ENCODE measurements at places on chromosomes 1 and 21.
A peak's percentile ranks its signal among the peaks of the same experiment; 100 is the strongest.

- DNase-seq: no peak
Measured at GRCh38 chr1:151790940-151791651, 796 bp upstream of the TDRKH start.

- DNase-seq: no peak
Measured at GRCh38 chr1:235782601-235783000, 84.1 kb downstream of the LYST start.

DNA sequence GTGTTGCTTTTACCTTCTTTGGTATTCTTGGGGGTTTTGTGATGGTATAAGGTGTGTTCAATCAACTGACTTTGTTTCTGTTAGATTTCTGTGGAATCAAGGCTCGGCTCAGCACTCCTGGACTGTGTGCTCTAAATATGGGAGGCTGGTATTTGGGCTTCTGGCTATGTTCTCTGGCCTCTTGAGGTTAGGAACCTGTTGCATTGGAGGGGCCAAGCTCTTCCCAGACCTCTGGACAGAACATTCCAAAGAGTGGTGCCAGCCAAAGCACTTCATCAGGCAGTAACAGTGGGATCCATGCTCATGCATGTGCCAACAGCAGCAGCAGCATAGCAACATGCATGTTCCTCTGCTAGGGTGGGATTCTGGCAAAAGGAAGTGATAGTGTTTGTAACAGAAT, 8.3 kb downstream of the KRTAP19-7 start:
- DNase-seq: no peak

DNA sequence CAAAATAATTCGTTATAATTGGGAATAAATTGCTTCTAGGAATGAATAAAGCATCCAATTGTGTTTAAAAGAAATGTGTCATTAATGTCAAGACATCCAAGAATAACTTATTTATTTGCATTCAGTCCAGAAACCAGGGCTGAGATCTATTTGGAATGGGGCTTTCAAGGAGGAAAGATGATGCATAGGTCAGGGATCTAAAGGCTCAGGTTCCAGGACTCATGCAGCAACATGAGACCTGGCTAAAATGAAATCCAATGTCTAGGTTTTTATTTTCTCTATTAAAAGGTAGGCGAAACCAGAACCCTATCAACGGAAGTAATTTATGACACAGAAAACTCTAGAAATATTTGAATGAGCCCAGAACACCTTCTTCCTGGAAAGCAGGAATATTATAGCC, 376.8 kb downstream of the SEC16B start:
- no peak for DNase-seq

DNA sequence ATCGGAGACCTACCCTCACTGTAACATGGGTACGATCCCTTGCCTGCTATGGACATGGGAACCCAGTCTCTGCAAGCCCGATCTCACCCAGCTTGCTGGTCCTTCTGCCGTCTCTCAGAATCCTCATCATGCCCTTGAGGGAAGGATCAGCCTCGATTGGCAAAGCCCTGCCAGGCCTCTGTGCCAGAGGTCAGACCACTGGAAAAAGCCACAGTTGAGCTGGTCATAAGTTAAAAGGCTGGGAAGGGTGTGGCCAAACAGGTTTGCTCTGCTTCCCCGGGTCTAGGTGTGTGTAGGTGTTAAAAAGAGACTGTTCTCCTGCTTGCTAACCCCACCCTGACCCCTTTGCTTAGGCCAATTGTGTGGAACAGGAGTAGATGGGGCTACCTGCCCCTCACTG, 19.5 kb upstream of the PADI3 start:
- no peak for DNase-seq

DNA sequence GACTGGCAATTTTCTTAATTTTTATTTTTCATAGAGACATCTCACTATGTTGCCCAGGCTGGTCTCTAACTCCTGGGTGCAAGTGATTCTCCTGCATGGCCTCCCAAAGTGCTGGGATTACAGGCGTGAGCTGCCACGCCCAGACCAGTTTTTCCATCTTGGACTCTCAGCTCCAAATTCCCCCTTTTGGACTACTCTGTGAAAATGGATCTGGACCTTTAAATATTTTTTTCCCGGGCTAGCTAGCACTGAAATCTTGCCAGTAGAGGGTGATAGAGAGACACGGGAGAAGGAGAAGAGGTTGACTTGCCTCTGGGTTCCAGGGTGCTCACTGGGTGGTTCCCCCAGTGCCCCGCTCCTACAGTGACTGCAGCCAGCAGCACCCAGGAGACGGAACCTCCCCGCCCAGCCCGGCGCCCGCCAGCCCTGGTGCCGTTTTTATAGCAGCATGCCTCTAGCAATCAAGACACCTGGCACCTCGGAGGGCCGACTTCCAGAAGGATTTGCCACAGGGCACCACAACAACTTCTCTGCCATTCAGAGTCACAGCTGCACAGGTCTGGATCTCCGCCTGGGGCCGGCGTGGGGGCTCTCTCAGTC, 34.7 kb upstream of the SCCPDH start:
- DNase-seq: peak; percentile 67

DNA sequence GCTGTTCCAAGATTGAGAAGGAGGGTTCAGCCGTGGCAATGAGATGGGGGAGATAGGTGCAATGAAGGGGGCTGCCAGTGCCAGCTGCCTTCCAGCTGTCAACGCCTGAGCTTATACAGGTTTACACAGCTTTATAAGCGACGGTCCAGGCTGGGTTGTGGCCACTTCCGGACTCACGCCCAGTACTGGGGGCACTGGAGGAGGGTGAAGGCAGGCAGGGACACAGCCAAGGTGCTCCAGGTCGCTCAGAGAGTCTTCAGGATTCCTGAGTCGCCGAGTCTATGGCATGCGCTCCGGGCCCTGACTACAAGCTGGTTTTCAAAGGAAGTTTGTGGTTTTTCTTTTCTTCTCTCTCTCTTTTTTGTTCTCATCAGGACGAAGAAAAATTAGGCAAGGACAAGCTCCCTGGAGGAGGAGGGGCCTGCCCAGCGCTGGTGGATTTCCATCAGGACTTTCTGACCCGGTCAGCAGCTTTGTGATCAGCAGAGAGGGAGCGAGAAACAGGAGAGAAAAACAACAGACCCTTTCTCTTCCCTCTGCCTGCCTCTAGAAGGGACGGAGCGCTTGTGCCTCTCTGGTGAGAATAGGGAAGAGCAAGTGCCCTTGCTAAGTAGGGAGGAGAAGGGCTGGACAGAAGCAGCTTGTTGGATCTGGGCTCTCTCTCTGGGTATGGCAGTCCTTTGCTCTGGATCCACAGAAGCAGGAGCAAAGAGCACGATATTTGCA, at the start of gene MINDY1:
TSS of gene MINDY1 (minus strand) at position 576 of the 726 bp plus-strand sequence. CDS start 4,285 bp downstream, outside the sequence.
- DNase-seq: peak; percentile 96

DNA sequence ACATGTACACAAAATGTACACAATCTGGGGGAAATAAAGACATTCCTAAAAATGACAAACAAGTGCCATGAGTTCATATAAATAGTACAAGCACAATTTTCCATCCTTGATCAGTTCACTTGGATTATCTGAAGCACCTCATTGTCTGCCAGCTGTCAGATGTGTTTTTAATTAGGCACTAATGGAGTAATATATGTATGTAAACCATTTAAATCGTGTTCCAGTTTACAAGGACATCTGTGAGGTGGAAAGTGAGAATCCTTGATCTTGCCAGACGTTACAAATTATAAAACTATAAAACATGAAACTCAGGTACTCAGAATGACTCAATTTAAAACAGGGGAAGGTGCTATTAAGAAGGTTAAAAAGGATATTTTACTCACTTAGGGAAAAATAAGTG, 1312.2 kb downstream of the PLA2G4A start:
- no peak for DNase-seq

- no peak for DNase-seq
Measured at GRCh38 chr1:25890239-25891034, 14.9 kb upstream of the PAQR7 start.

DNA sequence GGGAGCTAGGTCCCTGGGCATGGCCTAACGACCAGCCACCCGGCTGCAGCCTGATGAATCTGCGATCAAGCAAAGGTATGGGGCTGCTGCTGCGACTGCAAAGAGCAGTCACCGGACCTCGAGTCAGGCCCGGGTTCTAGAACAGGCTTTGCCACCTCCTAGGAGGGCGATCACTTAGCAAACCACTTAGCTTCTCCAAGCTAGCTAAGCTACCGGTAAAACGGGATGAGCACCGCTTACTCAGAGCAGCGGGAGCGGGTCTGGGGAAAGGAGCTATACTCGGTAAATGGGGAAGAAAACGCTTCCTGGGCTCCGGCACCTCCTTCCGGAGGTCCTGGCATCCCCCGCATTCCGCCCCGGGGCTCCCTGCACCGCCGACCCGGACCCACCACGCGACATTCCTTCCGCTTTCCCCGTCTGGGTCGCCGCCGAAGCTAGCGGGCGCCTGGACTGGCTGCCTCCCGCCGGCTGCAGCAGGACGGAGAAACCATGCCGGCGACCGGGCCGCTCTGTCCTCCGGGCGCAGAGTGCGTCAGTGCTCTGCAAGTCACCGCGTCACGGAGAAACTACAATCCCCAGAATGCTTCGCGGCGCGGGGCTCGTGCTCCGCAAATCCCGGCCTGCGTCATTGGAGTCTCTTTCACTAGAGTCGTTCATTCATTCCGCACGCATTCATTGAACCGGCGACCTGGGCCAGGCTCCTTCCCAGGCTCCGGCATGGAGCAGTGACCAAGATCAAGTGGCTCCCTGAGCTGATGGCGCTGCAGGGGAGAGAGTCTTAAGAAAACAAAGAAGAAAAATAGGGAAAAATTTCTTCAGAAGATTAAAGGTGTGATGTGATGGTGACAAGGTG, at the start of gene LSM10:
TSS of gene LSM10 (minus strand) at position 531 of the 853 bp plus-strand sequence. CDS start 3,779 bp downstream, outside the sequence.
- DNase-seq: peak; percentile 93

- DNase-seq: no peak
Measured at GRCh38 chr1:16628361-16629111, 15.2 kb upstream of the NBPF1 start.

- no peak for DNase-seq
Measured at GRCh38 chr1:145863282-145864018, 4.6 kb upstream of the PIAS3 start.

- DNase-seq: no peak
Measured at GRCh38 chr1:204102739-204103430, 30.0 kb downstream of the SOX13 start.

DNA sequence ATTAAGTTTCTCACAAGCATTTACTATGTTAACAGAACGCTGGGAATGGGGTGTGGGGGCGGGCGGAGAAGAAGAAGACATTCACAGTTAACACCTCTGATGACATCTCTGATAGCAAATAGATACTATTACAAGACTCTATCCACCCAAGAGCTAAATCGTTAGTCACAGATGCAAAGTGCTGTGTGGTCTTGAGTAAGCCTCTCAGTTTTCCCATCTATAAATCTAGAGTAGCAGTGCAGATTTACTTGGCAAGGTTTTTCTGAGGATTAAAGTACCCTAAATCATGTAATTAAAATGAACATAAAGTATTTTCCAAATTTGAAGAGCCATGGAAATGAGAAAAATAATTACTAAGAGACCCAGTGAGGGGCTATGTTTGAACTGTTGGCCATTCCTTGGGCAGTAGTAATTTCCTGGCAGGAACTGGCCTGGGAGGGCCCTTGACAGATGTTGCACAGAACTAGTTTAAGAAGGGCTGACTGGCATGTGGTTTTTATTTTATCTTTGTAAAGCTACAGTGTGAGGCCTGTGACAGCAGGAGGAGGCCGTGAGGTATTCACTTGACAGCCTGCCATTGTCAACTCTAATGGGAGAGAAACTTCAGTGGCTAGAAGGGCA, 58.7 kb upstream of the APOBEC4 start:
- DNase-seq: no peak

DNA sequence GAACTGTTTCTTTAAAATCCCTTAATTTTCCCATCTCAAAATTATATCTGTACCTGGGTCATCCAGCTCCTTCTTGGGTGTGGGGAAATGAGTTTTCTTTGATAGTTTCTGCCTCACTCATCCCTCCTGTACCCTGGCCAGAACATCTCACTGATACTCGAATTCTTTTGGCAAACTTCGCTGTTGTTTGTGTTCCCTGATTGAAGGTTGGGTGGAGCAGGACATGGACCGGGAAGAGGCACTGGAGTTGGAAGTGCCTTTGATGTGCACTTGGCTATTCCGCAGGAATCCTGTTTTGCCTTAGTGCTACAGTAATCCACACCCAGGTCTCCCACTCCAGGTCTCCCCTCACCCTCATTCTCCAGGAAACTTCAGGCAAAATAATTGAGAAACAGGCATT, 11.2 kb downstream of the MINDY1 start:
- DNase-seq: no peak

DNA sequence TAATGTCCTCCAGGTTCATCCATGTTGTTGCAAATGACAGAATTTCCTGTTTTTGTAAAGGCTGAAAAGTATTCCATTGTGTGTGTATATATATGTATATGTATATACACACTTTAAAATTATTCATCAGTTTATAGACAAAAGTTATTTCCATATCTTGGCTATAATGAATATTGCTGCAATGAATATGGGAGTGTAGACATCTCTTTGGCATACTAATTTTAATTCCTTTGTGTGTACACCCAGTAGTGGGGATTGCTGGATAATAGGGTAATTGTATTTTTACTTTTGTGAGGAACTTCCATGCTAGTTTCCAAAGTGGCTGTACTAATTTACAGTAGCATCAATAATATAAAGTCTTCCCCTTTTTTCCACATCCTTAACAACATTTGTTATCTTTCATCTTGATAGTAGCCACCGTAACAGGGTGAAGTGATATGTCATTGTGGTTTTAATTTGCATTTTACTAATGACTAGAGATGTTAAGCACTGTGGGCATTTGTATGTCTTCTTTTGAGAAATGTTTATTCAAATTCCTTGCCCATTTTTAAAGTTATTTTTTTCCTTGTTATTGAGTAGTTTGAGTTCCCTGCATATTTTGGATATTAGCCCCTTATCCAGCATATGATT, 243.0 kb downstream of the PDE4B start:
- DNase-seq: no peak

GRCh38 chr1:55194851-55195250, 20.3 kb downstream of the USP24 start:
- no peak for DNase-seq

DNA sequence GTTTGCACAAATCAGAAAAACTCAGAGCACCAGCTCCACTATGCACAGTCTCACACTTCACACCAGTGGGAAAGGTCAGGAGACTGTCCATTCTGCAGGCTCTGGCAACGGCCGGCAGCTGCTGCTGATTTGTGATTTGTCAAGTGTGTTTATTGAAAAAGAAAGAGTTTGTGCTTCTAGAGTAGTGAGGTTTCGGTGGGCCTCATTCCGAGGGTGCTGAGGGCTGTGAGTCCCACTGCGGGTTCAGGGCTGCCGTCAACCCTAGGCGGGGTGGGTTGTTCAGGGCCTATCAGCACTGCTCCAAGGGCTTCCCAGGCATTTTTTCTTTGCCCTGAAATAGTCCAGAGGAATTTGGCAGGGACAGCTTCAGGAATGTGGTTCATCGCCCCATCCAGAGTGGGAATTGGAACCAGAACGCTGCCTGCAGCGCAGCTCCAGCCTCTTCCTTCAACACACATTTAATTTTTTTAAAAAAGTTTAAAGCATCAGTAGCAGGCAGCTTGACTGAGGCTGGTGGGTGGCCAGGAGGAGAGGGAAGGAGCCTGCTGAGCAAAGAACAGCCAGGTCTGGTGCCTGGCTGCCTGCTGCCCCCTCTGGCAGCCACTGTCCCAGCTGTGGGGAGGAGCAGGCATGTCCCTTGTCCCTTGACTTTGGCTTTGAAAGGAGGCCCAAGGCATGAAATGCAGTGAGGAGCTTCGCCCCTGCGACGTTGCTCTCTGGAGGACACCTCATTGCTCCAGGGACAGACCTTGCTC, 19.7 kb downstream of the STUM start:
- DNase-seq: no peak

All from globus pallidus (tissue), 1 donor.